GM04503 (cell line): ENCODE measurements at places on chromosomes 2 and 18.

- DNase-seq, result peak; percentile 96
Measured at GRCh38 chr2:71889759-71890684, 257.6 kb downstream of the CYP26B1 start.

GRCh38 chr2:8657423-8658062 is 24.3 kb upstream of the ID2 start:
- no peak for DNase-seq

DNA sequence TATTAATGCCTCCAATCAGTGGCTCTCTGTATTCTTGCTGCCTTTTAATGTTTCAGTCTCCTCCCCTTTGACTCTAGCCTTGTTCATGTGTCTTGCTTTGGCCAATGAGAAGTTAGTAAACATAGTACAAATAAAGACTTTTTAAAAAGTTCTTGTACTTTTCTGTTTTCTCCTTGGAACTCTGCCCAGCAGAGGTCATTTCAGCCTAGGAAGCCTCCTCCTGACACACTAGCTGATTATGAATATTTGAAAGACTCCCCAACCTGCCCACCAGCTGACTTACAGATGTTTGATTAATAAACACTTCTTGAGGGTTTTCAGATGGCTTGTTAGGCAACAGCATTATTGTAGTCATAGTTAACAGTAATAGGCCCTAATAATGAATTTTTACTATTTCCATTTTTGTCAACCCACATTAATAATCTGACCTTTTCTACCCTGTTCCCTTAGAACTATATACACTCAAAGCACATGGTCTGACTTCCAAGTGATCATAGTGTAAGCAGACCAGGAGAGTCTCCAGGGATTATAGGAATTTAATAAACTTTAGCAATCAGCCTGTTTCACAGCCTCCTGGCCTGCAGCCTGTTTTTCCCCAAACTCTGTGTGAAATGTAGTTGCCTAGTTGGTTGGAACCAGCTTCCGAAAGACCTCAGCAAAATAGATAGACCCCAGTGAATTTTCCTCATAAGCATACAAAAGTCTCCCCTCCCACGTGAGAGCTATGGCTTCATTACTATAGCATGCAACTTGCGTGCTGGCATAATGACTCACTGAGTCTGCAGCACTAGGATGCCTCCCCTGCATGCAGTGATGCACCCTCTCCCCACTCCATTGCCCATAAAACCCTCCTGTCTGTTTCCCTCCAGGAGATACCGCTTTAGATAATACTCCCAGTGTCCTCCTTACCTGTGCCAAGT is 670.7 kb upstream of the ZNF804A start:
- DNase-seq, result no peak

DNA sequence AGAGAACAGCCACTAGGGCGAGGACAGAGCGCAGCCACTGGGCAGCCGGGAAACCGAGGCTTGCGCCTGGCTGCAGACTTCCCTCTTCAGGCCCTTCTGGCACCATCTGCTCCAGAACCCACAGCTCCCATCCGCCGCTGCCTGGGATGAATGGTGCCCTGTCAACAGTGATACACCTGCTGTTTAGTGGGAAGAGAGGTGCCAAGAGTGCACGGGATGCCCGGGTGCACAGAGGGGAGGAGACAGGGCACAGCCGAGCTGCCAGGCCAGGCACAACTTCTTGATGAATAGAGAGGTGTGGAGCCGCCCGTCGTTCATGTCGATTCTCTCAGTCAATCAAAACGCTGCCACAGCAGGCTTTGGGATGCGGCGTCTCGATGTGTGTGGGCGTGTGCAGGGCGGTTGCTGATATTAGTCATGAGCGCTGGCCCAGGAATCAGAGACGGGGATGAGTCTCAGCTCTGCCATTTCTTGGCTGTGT is 39.5 kb downstream of the RRM2 start:
- DNase-seq, result no peak

DNA sequence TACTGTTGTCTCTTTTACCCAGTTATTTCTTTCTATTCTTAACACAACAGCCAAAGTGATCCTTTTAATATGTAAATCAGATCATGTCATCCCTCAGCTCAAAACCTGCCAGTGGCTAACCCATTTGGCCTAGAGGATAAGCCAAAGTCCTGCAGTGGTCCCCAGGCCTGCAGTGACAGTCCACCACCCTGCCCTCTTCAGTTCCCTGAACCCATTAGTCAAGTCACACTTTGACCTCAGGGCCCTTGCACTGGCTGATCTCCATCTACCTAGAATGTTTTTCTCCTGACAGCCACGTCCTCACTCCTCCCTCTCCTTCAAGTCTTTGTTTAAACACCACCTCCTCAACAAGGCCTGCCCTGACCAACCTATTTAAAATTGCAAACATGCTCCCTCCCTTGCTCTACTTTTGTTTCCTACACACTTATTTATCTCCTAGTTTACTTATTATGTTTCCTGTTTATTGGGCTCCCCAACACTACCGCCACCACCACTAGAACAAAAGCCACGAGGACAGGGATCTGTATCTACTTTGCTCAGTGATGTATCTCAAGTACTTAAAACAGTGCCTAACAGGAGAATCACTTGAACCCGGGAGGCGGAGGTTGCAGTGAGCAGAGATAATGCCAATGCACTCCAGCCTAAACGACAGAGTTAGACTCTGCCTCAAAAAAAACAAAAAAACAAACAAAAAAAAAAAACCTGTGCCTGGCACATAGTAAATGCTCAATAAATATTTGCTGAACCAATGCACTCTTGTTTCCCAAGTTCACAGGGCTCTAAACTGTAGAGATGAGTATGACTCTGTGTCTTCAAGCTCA is 9.3 kb downstream of the MREG start:
- DNase-seq, result no peak

DNA sequence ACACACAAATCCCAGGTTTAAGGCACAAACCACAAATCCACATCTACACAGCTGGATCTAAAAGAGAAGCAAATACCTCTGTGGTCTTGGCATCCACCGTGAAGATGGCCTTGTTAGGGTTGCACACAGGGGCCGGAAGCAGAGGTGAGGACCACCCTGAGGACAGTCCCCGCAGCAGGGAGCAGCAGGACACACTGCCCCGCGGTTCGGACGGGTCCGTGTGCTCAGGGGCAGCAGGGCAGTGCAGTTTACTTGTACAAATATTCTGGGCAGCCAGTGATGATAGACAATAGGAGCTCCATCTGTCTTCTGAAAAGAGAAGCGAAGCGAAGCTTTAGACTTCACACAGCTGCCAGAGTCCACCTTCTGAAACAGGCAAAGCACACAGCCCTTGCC is 8.8 kb downstream of the PASK start:
- DNase-seq, result no peak

GRCh38 chr18:6280211-6280743 is 134.4 kb downstream of the L3MBTL4 start:
- no peak for DNase-seq

DNA sequence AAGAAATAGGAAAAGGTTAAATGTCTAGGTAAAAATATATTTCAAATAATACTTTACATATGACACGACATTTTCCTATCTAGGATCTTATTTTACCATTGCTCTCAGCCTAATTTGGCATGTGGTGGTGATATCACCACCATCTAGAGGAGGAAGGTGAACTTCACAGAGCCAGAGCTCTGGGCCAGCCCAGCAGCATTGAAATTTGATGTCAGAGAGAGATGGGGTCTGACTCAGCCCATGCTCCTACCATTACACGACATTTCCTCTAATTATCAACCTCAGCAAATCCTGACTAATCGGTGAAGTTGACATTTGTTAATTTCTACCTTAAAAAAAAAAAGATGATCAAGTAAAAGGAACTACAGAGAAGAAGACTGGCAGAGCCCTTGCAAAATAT is 42.3 kb downstream of the LRRTM4 start:
- no peak for DNase-seq

DNA sequence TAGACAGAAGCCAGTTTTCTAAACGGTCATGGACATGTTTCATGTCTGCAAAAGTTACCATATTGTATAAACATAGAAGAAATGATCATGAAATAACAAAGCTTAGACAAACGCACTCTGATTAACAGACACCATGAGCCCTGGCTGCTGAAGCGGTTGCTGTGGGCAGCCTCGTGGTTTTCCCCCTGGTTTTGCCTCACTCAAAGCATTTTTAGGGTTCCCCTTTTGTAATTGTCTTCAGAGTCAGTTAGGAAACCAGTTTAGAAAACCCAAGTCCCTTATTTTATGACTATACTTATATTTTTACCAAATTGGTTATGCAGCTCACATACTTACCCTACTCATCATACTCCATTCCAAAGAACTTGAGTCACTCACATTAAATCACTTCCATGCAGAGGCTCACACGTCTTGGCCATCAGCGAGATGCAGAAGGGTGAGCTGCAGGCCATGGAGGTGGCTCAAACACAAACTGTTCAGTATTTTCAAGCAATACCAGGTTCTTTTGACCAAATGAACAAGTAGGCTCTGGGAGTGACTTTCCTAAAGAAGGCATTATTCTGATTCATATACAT is 105.6 kb upstream of the SALL3 start:
- DNase-seq, result peak; percentile 30

- no peak for DNase-seq
Measured at GRCh38 chr18:77910347-77910746, 660.7 kb downstream of the GALR1 start.

DNA sequence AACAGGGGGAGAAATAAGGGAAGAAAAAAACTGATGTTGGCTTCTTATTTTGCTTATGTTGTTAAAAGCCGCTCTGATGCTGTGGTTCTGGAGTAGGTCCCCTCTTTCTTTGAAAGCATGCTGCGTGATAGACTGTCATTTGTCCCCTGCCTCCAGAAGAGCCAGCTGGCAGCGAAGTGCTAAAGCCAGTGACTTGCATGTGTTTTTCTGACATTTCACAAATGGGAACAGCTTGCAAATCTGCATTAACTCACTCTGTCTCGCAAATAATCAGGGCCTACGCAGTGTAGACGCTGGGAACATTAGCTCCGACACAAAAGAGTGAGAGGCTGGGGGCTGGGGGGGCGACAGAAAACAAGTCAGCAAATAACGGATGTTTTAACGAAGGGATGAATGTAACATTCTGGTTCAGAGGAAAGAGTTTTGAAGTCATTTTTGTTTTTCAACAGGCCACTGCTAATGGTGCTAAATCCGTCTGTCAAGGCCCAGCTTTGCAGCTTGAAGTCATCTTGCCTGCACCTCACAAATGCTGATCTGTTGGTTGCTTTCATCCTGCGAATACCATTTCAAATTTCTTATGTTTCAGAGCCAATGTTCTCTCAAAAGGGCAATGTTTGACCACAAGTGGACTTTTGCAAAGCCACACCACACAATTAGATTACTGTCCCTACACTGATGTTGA is 68.8 kb upstream of the PIK3C3 start:
- DNase-seq, result no peak

DNA sequence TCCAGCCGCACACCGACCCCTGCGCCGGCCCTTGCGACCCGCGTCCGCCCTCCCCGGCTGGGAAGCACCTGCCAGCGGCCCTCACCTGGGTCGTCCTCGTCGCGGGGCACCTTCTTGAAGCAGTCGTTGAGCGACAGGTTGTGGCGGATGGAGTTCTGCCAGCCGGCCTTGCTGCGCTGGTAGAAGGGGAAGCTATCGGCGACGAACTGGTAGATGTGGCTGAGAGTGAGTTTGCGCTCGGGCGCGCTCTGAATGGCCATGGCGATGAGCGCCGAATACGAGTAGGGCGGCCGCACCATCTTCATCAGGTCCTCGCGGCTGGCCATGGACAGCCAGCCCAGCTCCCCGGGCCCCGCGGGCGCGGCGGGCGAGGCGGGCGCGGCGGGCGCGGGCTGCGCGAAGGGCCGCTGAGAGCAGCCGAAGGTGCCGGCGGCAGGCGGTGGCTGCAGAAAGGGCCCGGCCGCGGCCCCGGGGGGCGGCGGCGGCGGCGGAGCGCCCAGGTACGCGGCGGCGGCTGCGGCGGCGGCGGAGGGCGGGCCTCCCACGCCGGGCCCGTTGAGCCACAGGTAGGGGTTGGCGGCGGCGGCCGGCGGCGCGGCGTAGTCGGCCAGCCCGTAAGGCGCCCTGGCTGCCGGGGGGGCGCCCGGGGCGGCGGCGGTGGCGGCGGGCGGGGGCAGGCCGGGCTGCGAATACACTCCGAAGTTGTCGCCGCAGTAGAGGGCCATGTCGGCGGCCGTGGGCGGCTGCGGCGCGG is 505 bp downstream of the FOXI3 start:
- DNase-seq, result no peak

DNA sequence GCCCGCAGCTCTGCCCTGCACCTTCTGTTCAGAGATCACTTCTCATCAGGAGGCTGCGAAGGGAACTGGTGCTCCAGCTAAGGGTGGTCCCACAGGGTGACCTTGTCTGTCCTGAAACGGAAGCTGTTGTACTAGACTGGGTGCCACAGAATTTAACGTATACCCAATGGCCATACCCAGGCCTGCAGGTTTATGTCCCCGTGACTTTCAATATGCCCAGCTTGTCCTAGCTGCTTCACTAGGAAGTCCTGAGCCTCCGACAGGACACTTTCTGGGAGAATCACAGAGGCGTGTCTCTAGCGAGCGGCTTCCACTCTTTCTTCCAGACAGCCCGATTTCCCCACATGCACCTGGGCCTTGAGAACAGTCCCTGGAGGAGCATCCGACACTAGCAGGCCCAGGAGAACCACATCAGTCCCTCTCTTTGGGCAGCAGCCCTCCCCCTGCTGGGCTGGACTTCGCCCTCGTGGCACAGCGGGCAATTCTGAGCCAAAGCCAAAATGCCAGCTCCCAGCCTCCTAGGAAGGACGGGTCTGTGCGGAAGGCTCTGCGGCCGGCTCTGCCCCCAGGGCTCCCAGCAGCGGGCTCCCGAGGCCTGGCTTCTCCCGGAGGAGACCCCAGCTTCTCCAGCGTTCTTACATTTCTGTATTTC is 91.9 kb upstream of the OTOS start:
- no peak for DNase-seq

- DNase-seq, result no peak
Measured at GRCh38 chr18:29841631-29842030, 1200.9 kb downstream of the DSC3 start.

DNA sequence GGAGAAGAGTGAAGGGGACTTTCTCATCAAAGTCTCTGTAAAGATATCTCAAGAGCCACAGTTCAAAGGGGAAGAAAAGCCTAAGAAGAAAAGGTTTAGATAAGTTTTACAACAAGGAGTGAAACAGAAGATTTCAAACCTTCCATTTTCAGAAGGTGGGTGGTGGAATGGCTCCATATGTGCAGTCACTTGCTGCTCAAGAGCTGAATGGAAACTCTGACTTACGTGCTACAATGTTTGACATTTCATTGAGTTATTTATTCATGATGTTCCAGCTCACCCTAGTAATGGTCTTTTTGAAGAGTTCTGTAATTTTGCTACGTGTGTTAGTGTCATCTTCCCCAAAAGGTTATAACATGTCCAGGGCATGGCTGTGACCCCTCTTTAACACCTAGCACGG is 21.7 kb downstream of the LCT start:
- DNase-seq, result no peak

- DNase-seq, result no peak
Measured at GRCh38 chr18:59159986-59160385, 20.3 kb downstream of the SEC11C start.

GRCh38 chr2:188848887-188849435 is 125.2 kb upstream of the COL3A1 start:
- DNase-seq, result no peak
